Globus pallidus (tissue), 1 donor: ENCODE measurements at places on chromosomes 16 and 17.

DNA sequence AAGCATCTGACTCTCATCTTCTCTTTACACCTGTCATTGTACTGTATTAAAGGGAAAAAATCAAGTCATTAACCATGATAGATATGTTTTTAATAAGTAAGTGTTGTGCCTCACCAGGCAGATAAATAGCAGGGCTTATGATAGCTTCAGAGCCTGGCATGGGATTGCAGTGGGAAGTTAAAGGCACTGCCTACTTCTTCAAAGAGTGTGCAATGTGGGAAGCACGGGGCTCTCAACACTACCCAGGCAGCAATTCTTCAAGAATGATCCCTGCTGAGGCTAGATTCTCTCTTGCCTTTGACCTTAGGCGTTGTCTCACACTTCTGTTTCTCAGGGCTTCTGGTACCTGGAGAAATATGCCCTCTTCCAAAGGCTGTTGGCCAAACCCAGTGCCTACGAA is 297.3 kb downstream of the MAF start:
- no peak for DNase-seq

- DNase-seq = no peak
These were observed 173.4 kb upstream of the CIBAR2 start for GRCh38 chr16:85285681-85286065.

DNA sequence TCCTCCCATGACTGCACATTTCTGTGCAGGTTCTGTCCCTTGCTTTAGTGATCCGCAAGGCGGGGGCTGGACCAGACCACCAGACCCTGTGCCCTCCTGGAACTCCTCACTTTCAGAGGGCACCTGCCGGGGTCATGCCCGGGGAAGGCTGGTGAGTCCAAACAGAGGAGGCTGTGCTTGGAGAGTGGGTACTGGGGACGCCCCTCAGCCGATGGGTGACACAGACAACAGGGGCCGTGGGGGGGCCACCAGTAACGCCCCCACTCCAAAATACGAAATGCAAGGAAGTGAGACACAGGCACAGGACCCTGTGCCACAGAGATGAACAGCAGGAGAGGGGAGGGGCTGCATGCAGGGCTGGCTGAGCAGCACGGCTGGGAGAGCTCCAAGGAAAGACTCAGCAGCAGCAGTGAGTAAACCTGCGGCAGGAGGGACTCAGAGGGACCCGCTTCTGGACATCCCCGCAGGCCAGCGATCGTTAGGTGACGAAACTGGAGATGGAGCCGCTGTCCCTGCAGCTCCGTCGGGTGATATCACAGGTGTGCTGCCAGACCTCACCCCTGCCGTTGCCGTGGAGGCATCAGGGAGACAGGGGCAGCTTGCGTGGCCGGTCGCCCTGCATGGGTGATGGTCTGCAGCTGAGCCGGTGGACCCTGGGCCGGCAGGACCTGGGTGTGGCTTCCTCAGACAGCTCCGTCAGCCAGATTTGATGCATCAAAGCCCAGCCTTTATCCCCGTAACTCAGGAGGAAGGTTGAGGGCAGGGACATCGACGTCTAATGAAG is 71.2 kb upstream of the GNG13 start:
- DNase-seq = no peak

DNA sequence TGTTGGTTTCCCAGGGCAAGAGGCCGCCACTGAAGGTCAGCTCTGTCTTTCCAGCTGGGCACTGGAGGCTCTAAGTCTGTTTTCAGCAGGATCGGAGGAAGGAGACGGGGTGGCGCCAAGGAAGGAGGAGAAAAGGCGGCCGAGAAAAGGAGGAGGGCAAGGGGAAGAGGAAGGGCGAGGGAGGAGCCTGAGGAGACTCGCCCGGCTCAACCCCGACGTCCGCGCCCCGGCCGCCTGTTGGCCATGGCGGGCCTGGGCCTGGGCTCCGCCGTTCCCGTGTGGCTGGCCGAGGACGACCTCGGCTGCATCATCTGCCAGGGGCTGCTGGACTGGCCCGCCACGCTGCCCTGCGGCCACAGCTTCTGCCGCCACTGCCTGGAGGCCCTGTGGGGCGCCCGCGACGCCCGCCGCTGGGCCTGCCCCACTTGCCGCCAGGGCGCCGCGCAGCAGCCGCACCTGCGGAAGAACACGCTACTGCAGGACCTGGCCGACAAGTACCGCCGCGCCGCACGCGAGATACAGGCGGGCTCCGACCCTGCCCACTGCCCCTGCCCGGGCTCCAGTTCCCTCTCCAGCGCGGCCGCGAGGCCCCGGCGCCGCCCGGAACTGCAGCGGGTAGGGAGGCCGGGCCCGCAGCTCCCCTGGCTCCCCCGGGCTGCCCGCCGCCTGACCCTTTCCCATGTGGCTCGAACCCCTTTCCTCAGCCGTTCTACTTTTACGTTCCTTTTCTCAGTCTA is at the start of gene RNF135:
RNF135 (plus strand) TSS at position 209 of the 737 bp plus-strand sequence; CDS start at position 244, 35 bp downstream.
- DNase-seq = peak; percentile 70

GRCh38 chr17:82400830-82401229 is 17.3 kb upstream of the HEXD start:
- peak; percentile 26 for DNase-seq

- no peak for DNase-seq
These were observed 24.4 kb upstream of the NAT9 start for GRCh38 chr17:74800531-74800930.

GRCh38 chr17:64024781-64025731 is 4.6 kb upstream of the ICAM2 start:
- DNase-seq = no peak

GRCh38 chr16:74892574-74893461 is 92.1 kb downstream of the WDR59 start:
- DNase-seq = no peak

- no peak for DNase-seq
These were observed 9.2 kb upstream of the CCL13 start for GRCh38 chr17:34347063-34347462.

DNA sequence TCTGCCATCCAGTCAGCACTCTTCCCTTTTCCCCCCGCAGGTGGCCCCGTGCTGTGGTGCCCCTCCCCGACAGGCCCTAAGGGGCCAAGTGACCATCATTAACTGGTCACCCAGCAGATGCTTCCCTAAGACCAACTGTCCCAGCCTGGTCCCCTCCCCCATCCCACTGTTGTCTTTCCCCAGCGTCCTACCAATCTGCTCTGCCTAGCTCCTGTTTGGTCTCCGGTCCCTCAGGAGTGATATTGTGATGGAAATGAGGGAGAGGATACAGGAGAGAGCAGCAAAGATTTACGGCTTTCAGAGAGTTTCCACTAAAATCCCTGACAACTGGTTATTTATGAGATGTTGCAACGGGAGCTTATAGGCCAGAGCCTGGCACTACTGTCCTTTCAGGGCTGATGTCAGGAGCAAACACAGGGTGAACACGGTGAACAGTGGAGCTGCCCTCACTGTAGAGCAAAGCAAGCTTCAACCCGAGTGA is 1.4 kb upstream of the TTLL6 start:
- no peak for DNase-seq

DNA sequence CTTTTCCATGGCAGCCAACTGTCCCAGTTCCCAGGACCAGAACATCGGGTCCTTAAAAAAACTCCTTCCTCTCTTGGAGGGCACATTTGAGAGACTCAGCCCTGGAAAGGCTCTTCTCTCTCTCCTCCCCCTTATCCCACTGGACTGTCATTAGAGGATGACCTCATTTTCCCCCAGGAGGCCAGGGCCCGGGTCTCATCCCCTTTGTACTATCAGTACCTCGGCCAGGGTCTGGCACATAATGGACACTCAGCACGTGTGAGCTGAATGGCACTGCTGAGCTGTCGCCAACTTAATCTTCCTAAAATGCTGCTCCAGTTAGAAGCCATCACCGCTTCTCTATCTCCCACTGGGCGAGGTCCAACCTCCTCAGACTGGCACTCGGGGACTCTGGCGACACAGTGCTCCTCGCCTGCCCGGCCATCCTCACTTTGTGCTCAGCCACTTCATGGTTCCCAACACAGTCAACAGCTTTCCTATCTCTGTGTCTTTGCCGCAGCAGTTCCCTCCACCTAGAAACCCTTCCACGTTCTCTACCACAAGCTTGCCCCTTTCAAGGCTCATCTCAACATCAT is 3.6 kb upstream of the RHBDL3 start:
- no peak for DNase-seq

DNA sequence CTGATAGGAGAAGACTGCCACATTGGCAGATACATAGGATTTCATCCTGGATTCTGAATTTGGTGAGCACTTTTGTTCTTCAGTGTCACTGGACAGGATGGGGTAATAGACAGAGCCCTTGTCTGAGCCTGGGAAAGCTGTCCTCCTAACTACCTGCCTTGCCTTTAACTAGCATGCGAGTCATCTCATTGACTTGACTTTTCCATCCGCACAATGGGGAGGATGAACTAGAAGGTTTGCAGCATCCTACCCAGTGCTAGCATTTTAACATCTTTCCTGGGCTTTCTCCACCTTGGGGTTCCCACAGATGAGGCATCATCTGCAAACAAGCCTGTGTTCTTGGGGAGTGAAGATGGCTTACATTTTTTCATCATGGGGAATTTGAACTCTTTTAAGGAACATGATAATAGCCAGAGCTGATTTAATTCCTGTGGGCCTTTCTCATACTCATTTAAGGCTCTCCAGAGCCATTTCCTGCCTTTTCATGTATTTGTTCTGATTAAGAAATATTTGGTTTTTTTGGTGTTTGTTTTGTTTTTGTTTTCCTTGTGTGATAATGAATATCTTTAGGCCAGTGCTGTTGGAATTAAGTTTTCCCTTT is 139.5 kb downstream of the MSI2 start:
- DNase-seq = no peak

GRCh38 chr16:354971-355461 is 2.5 kb upstream of the AXIN1 start:
- no peak for DNase-seq

DNA sequence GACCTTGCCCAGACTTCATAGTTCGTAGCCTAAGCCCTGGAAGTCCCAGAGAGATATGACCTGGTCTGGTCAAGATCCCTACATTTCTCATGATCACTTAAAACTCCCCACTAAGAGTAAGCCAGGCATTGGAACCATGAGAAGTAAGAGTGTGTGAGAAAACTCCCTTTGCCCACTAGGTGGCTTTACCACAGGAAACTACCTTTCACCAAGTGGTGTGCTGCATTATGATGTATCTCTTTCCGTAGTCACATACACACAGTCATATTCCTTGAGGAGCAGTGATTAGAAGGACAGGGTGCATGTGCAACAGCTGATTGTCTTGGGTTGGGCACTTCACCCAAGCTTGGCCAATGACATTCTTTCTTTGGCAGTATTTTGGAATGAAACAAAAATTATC is 639.3 kb downstream of the KCNJ2 start:
- no peak for DNase-seq

DNA sequence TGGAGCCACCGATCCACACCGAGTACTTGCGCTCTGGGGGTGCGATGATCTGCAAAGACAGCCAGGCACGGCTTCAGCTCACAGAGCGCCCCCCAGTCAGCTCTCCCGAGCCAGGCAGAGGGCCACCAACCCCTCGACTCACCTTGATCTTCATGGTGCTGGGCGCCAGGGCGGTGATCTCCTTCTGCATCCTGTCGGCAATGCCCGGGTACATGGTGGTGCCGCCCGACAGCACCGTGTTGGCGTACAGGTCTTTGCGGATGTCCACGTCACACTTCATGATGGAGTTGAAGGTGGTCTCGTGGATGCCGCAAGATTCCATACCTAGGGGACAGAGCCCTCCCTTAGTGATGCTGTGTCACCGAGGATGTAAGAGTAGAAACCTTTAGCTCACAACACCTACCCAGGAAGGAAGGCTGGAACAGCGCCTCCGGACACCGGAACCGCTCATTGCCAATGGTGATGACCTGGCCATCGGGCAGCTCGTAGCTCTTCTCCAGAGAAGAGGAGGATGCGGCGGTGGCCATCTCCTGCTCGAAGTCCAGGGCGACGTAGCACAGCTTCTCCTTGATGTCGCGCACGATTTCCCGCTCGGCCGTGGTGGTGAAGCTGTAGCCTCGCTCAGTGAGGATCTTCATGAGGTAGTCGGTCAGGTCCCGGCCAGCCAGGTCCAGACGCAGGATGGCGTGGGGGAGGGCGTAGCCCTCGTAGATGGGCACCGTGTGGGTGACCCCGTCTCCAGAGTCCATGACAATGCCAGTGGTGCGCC is 1.6 kb downstream of the ACTG1 start:
- DNase-seq = no peak

DNA sequence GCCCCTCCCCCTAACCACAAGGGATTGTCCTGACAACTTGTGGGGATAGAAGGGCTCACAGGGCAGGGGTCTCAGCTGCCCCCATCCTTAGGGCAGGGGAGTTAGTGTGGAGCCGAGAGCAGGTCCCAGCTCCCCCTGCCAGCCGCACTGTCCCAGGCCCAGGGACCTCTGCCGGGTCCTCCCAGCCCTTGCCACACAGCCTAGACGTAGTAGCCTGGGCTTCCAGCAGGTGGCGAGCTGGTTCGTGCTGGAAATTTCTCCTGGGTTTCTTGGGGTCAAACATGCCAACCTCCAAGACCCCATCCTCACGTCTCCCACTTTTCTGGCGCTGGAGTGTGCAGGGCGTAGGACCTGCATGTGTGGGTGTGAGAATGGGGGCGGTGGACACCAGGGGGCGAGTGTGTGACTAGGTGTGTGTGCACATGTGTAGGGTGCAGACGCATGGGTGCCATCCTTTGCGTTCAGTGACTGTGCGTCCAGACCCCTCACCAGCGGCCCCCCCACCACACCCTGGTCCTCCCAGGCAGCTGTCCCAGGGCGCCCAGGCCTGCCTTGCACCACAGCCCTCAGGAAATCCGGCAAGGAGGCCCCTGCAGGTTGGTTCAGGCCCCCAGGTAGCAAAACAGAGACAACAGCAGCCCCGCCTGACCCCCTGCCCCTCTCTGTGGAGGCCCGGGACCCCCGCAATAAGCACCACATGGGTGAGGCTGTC is 29.5 kb downstream of the SBK1 start:
- no peak for DNase-seq

DNA sequence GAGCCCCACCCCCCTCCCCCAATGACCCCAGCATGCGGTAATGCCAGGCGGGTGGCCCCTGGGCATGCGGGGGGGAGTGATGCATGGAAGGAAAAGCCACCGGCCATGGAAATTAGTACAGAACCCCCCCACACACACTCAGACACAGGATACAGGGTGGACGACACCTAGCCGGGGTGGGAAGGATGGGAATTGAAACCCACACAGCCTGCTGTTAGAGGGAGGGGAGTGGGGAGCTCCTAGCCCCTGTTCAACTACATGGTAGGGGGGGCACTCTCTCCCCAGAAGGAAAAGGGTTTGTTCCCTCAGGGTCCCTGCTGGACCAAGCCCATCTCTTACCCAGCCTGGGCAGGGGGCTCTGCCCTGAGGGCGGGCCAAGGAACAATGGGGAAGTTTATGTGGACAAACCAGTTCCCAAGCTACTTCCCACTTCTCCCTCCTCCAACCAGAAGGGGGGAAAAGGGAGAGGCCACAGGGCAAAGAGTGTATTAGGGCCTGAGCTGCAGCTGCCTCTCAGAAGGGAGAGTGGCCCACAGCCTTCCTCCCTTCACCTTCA is 5.2 kb downstream of the TMUB2 start:
- DNase-seq = no peak

DNA sequence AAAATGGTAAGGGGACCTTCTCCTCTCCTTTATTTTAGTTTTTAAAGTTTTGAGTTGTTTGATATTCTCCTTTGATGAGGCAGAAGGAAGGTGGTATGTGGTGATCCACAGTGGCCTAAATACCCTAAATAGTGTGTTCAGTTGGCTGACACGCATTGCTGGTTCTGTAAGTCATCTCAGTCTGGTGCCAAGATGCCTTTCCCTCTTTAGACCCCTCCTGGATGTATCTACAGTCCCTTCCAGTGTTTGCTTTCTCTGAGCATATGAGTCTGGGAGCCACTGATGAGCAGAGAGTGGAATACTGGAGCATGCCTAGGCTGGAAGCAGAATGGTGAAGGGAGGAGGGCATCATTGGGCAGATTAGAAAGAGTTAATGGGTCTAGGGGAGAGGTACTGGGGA is 64.5 kb downstream of the NEUROD2 start:
- no peak for DNase-seq

GRCh38 chr16:50581845-50582244 is 33.6 kb downstream of the NKD1 start:
- no peak for DNase-seq
